Smooth muscle cell of the pulmonary artery (primary cell): ENCODE measurements at places on chromosomes 13 and 19. TPM values are rescaled to one million over a fixed set of nuclear protein-coding genes. Genes with fewer than 3 reads are reported as not detected.

SIGLEC8 gene
- total RNA-seq = not detected in 2 replicates

ZNF615 gene
- 10.3 and 17.2 TPM in 2 replicates for total RNA-seq

EXOC3L2 gene
- total RNA-seq = 0.10 and 0.13 TPM in 2 replicates

GIPC3 gene
- total RNA-seq = 0.07 and 0.10 TPM in 2 replicates

TMC4 gene
- total RNA-seq = 0.20 TPM in 1 of 2 replicates, not detected in the other

NDUFA3 gene
- 18.5 and 20.6 TPM in 2 replicates for total RNA-seq

IGFL1 gene
- total RNA-seq = not detected in 2 replicates

TMEM91 gene
- 3.6 and 6.5 TPM in 2 replicates for total RNA-seq

ZNF726 gene
- 1.4 and 2.2 TPM in 2 replicates for total RNA-seq

KLF5 gene
- 0.98 and 3.5 TPM in 2 replicates for total RNA-seq

ZNF419 gene
- total RNA-seq = 13.8 and 13.9 TPM in 2 replicates

ABCA7 gene
- 6.5 and 7.7 TPM in 2 replicates for total RNA-seq

ONECUT3 gene
- total RNA-seq = not detected in 2 replicates

SIAH3 gene
- not detected in 2 replicates for total RNA-seq

VRK3 gene
- total RNA-seq = 20.4 and 22.8 TPM in 2 replicates

TMEM150B gene
- total RNA-seq = not detected in 2 replicates

TEX29 gene
- total RNA-seq = 0.26 TPM in 1 of 2 replicates, not detected in the other

TMEM38A gene
- 5.1 and 8.3 TPM in 2 replicates for total RNA-seq

TTYH1 gene
- total RNA-seq = not detected in 2 replicates
